GM13976 (cell line): ENCODE measurements at places on chromosomes 11 and 22.

- no peak for DNase-seq
These were observed 33.3 kb upstream of the WNT11 start for GRCh38 chr11:76239483-76240160.

DNA sequence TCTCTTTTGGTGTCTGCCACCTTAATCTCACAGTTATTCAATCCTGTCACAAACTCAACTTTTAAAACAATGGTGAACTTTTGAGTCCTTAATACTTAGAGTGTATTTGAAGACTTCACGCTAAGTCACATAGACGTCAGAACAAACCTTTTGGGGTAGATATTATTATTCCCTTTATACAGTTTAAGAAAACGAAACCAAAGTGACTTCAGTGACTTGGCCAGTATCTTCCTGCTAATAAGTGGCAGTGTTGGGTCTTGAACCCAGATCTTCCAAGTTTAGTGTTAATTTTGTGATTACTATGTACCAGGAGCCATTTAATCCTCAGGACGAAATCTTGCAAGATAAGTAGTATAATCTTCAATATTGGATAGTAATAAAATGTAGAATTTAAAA lies 691 bp downstream of the CEP295 start:
- no peak for DNase-seq

DNA sequence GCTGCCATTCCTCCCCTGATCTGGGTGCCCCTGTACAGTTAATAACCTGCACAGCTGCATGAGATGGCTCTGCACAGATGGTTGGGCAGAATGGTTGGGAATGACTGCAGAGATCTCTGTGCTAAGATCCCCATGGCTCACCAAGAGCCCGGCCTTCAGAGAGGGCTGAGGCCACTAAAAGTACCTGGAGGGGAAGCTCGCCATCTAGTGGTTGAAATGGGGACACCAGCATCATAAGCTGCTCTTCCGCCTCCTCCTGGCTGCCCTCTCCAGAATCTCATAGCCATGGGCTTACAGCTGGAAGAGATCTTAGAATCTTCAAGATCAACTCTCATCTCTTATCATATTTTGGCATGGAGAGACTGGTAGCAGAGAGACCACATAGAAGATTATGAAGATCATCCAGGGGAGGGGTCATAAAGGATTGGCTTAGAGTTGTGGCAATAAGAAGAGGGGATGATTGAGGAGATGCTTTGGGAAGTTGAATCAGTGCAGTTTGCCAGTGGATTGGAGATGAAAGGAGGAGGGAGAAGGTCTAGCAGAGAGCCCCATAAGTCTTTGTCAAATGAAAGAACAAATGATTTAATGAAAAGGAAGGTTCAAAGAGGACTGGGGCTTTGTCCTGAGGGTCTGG lies 22.0 kb upstream of the TLCD5 start:
- peak; percentile 79 for DNase-seq

- no peak for DNase-seq
These were observed 11.4 kb downstream of the ZNRF3 start for GRCh38 chr22:28894807-28895206.

DNA sequence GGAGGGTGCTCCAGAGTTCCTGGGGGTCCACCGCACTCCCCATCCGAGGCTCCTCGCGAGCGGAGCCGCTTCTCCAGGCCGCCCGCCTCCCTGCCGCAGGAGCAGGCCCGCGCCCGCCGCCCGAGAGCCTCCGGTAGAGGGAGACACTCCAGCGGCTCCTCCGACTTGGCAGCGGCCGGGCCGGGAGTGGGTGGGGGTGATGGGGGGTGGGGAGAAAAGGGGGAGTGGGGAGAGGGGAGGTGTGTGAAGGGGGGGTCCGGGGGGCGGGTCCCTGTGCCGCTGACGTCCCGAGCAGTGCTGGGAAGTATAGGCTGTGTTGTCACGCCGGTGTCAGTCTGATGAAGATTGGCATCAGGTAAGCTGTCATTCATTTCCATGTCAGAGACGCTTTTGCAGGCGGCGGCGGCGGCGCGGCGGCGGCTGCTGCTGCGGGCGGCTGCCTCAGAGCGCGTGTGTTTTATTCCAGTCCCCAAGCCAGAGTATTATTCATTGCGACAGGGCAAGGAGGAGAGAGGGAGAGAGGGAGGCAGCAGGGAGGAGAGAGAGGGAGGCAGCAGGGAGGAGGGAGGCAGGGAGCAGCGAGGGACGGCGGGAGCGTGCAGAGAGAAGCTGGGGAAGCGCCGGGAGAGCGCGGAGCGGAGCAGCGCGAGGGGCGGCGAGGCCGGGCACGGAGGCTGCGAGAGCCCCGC lies at the start of gene PKNOX2:
TSS of gene PKNOX2 (plus strand) at position 330 of the 689 bp plus-strand sequence. CDS start 186,555 bp downstream, outside the sequence.
- peak; percentile 81 for DNase-seq

DNA sequence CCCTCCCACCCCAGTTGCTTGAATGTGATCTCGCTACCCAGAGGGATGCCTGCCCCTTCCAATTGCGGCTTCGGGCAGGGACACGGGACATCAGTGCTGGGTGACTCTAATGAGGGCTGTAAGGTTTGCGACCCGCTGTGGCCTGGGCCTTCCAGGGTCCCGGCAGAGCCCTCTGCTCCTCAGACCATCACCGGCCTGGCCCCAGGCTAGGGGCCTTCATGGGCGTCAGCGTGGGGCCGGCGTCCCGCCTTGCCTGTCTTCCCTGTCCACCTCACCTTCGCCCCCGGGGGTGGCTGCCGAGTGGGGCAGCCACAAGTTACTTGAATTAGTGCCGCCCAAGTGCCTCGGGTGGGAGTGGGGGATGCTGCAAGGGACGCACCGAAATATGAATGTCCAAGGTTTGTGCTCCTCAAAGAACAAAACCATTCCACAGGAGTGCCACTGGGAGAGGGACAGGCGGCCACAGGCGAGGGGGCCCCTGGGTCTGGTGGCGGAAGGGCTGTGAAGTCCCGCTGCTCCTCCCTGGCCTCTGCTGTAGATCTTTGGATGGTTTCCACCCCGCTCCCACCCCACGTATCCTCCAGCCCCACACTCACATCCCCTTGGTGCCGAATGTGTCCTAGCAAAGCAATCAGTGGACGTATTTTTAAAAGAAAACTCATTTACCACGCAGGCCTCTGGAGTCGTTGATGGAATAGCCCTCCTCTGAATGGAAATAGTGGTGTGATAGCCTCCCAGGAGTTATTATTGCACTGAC lies 317.1 kb downstream of the NTM start:
- DNase-seq = no peak

- no peak for DNase-seq
These were observed 787.6 kb downstream of the BRD1 start for GRCh38 chr22:49040111-49040510.

DNA sequence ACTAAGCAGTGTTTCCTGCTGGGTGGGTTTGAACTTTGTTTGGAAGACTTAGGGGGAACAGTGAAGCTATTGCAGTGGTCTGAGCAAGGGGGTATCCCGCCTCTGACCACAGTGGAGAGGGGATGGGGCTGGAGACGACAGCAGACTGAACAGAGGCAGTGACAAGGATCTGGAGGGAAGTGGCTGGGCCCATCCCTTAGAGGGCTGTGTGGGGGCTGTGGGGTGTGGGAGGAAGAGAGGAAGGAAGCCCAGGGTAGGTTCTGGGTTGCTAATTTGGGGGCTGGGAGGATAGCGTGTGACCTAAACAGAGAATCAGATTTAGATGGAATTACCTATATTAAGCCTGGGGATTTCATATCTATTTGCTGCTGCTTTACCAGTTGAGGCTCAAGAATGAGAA lies 70.7 kb downstream of the BMAL1 start:
- DNase-seq = peak; percentile 41

GRCh38 chr22:49894322-49895054 lies 23.8 kb downstream of the ALG12 start:
- DNase-seq = no peak

GRCh38 chr11:18775492-18776292 lies 15.9 kb downstream of the PTPN5 start:
- peak; percentile 81 for DNase-seq
